Osteoblast (primary cell): ENCODE measurements at places on chromosomes 6 and 20. TPM values are rescaled to one million over a fixed set of nuclear protein-coding genes. Genes with fewer than 3 reads are reported as not detected.

The BPIFB4 gene
- not detected in 2 replicates for total RNA-seq

The ECT2L gene
- total RNA-seq = under 0.01 TPM in 1 of 2 replicates, not detected in the other

The LRRN4 gene
- total RNA-seq = not detected in 2 replicates

The BIRC7 gene
- under 0.01 and 0.29 TPM in 2 replicates for total RNA-seq

The TFAP2D gene
- not detected in 2 replicates for total RNA-seq

The SMLR1 gene
- total RNA-seq = not detected in 2 replicates

The DEFB132 gene
- not detected in 2 replicates for total RNA-seq

The EBF4 gene
- under 0.01 and 0.29 TPM in 2 replicates for total RNA-seq

The TEAD3 gene
- 10.9 and 11.2 TPM in 2 replicates for total RNA-seq

GRCh38 chr20:3011752-3012151, 31.7 kb upstream of the GNRH2 start:
- H3K27me3 ChIP-seq = no peaks in the 10 kb centered on the region
- peaks cover 11% of the 10 kb centered on the region for H3K4me1 ChIP-seq
- peak; percentile 49 for DNase-seq
- H3K27ac ChIP-seq = no peak overlapping the region
- peaks cover 16% of the 10 kb centered on the region for H3K36me3 ChIP-seq

DNA sequence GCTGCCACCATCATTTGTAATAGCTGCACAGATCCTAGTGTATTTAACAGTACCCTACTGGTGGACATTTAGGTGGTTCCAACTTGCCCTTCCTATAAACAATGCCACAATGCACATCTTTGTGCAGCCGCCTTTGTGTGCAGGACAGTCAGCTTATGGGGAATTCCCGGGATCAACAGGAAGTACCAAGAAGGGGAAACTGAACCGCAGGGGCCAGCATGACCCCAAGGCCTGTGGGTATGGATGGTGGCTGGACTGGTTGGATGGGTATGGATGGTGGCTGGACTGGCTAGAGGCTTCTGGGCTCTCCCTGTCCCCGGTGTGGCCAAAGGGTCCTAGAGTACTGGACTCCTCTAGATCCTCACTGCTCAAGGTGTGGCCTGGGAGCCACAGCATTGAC, 46.7 kb downstream of the CEBPB start:
- H3K36me3 ChIP-seq = no peaks in the 10 kb centered on the region
- H3K27me3 ChIP-seq = no peaks in the 10 kb centered on the region
- no peaks in the 10 kb centered on the region for H3K4me1 ChIP-seq
- no peak overlapping the region for H3K4me3 ChIP-seq
- DNase-seq = peak; percentile 77
- no peak overlapping the region for H3K27ac ChIP-seq

DNA sequence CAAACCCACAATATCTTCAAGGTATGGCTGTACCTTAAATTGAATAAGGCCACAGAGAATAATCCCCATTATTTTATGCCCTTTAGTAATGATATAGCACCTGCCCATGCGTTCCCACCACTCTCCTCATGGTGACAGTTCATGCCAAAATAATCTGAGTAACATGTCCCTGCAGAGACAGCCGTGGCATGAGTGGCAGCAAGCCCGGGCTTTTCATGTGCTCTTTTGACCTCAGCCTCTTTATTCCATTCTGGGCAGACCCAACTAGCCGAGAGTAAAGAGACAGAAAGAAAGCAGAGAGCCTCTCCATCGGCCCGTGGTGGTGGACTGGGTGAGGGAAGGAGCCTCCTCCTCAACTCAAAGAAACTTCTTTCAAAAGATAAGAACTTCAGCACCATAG, 19.9 kb upstream of the POPDC3 start:
- H3K27ac ChIP-seq = no peak overlapping the region
- no peak overlapping the region for H3K4me3 ChIP-seq
- H3K4me1 ChIP-seq = peaks cover 11% of the 10 kb centered on the region
- H3K36me3 ChIP-seq = no peaks in the 10 kb centered on the region
- no peak for DNase-seq
- no peaks in the 10 kb centered on the region for H3K27me3 ChIP-seq

- no peaks in the 10 kb centered on the region for H3K36me3 ChIP-seq
- DNase-seq = no peak
- no peak overlapping the region for H3K27ac ChIP-seq
- no peaks in the 10 kb centered on the region for H3K27me3 ChIP-seq
- peaks cover 16% of the 10 kb centered on the region for H3K4me1 ChIP-seq
These were observed 167.9 kb upstream of the KCNG1 start for GRCh38 chr20:51190783-51191180.

- H3K4me3 ChIP-seq = no peak overlapping the region
- no peaks in the 10 kb centered on the region for H3K36me3 ChIP-seq
- no peaks in the 10 kb centered on the region for H3K4me1 ChIP-seq
These were observed 30.2 kb upstream of the IL17A start for GRCh38 chr6:52155791-52156576.

GRCh38 chr6:155771822-155772221, 316.2 kb upstream of the NOX3 start:
- H3K27me3 ChIP-seq = no peaks in the 10 kb centered on the region
- no peak for DNase-seq
- H3K27ac ChIP-seq = no peak overlapping the region
- H3K4me1 ChIP-seq = no peaks in the 10 kb centered on the region

DNA sequence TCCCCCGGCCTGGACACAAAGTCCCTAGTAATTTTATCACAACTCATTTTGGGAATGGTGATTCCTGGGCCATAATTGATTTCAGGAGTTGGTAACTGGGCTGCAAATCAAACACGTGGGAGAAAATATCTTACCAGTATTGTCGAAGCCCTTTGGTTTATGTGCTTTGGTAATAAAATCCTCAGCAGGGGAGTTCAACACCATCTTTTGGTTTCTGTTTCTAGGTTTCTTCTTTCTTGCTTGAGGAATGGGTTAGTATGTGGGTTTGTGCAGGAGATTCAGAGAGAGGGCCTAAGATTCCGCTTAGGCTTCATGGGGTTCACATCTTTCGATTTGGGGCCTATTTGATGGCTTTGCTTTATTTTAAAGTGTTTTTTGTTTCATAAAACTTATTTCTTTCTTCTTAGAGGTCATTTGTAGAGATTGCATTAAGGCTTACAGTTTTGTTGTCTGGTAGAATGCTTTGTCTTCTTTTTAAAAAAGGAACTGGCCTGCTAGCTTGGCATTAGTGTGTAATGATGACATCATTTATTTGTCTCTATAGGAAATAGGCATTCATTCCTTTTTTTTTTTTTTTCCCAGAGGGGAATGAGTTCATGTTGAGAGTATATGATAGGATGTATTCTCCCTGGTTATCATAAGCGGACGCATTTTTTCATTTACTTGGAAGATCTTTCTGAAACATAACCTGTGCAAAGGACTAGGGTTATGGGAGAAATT, 45.8 kb downstream of the CYP24A1 start:
- peaks cover 22% of the 10 kb centered on the region for H3K4me1 ChIP-seq
- no peaks in the 10 kb centered on the region for H3K27me3 ChIP-seq
- H3K4me3 ChIP-seq = no peak overlapping the region
- no peak for DNase-seq
- no peaks in the 10 kb centered on the region for H3K36me3 ChIP-seq

DNA sequence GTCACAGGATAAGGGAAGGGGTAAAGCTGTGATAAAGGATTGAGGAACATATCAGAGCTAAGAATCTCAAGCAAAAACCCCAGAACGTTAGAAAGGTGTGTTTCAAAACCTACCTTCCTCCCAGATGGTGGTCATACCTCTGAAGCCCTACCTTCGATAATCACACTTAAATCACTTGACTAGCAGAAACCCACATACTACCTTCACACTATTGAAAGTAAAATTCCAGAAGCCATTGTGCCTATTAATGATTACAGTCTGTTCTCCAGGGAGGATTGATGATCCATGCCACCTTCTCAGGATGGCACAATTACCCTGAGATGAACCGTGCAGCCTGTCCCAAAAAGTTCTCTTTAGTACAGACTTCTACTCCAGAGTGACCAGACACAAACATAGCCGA, 72.3 kb upstream of the SOX4 start:
- H3K36me3 ChIP-seq = no peaks in the 10 kb centered on the region
- no peak for DNase-seq
- H3K27ac ChIP-seq = no peak overlapping the region
- no peak overlapping the region for H3K4me3 ChIP-seq
- H3K27me3 ChIP-seq = peaks cover 6% of the 10 kb centered on the region

GRCh38 chr6:155387481-155387880, 68.2 kb downstream of the NOX3 start:
- no peak overlapping the region for H3K4me3 ChIP-seq
- peak overlapping the region; percentile 1 for H3K27ac ChIP-seq
